ENCODE measurements at places on chromosomes 1 and 21.

GRCh38 chr1:12142141-12142823, 24.5 kb upstream of the TNFRSF1B start:
- DNase-seq, result no peak

GRCh38 chr1:30286988-30287839, 436.2 kb downstream of the MATN1 start:
- no peak for DNase-seq

GRCh38 chr21:36539434-36540150, 59.7 kb upstream of the CLDN14 start:
- no peak for DNase-seq

DNA sequence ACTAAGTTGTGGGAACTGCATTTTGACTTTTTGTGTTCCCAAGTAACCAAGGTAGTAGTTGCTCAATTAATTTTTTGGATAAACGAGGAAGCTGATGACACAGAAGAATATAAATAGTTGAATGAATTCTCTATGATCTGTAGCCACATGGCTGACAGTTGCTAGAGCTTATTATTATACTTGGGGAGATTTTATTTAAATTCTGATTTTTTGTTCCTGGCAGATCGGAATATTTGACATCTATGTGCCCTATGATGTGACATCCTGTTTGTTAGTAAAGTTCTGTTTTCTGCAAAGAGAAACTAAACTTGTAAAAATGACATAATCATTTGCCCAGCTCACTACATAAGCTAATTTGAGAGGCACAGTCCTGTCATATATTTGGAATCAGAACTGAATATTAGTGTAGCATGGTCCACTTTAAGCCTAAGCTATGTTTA, 9.7 kb upstream of the LYST start:
- peak; percentile 56 for DNase-seq

DNA sequence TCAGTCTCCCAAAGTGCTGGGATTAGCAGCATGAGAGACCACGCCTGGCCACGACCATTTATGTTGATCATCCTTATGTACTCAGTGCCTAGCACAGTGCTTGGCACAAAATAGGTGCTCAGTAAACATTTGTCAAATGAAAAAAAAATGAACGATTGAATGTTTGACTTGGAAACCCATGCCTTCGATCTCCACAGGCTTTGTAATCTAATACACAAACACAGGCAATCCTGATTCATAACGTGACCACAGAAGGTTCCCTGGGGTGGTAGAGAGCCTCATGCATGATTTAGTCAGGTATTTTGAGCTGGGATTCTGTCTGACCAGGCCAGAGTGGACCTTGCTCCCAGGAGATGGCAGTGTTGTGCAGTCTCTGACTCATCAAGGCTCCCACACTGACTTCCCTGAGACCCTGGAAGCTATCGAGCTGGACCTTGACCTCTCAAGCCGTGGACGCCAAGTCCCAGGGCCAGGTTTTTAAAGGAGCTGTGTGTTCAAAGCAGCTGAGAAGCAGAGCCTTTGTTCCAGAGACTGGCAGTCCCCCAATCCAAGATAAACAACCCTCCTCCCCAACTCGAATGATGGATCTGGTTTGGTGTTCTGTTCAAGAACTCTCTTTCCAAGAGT, 81.1 kb downstream of the PGM1 start:
- peak; percentile 6 for DNase-seq

DNA sequence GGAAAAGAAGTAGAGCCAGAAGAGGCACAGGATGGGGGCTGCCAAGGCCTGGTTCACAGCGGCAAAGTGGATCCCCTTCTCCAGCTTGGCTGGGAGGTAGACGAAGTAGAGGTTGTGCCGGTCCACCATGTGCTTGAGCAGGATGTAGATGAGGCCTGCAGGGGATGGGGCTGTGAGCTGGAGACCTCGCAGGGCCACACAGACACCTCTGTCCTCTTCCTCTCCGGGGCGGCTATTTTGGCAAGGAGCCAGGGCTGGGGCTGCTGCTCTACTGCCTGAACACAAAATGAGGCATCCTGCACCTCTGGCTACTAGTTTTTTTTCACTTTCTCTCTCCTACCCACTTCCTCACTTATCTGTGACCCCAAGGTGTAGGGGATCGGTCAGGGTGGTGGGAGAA, 32.3 kb downstream of the TMEM63A start:
- DNase-seq, result peak; percentile 61

DNA sequence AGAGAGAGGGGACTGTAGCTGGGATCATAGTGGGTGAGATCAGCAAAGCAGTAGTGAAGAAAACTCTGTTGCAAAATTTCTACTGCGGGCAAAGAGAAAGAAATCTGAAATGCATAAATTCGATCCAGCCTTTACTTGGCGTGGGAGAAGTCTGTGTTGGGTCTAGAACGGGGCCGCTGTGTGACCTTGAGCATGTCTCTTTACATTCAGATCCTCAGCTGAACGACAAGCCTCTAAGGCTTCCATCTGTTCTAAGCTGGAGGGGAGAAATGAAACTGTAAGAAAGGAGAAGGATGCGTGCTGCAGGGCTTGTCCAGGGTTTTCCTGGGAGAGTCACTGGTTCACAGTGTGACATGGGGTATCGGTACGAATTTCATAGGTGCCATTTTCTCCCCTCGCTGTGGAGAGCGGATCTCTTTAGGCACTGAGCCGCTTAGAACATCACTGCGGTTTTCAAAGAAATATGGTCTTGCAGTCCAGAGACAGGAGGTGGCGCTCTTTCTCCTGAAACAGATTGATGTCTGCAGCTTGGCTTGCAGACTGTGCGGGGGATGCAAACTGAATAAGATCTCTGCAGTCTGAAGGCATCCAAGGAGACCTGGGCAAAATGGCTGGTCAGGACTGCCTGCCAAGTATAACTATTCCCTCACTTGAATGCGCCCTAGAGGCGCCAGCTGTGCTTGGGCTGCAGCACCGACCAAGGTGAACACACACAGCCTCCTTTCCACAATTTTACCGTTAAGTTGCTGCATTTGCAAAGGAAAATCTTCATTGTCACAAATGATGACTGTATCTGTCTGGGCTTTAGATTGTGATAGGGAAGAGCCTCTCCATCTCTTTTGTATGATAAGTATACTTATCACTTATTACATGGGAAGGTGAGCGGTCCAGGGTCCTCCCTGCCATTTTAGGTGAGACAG, 104.1 kb downstream of the XCL2 start:
- peak; percentile 71 for DNase-seq

Data from natural killer cell (primary cell).